ENCODE measurements at places on chromosomes 16 and 17. TPM values are rescaled to one million over a fixed set of nuclear protein-coding genes. Genes with fewer than 3 reads are reported as not detected.
A peak's percentile ranks its signal among the peaks of the same experiment; 100 is the strongest.

The SEPTIN1 gene
- total RNA-seq: 0.26 TPM

The MLKL gene
- 16.8 TPM for total RNA-seq

The MYH3 gene
- 1.6 TPM for total RNA-seq

The TOX3 gene
- 5.2 TPM for total RNA-seq

- H3K27me3 ChIP-seq: no peaks in the 10 kb centered on the region
- no peak for DNase-seq
- no peak overlapping the region for H3K27ac ChIP-seq
- H3K4me1 ChIP-seq: peaks cover 33% of the 10 kb centered on the region
- H3K36me3 ChIP-seq: no peaks in the 10 kb centered on the region
Measured at GRCh38 chr17:77435272-77436057, 294.7 kb downstream of the SEC14L1 start.

- H3K27me3 ChIP-seq: no peaks in the 10 kb centered on the region
- H3K27ac ChIP-seq: no peak overlapping the region
- H3K4me3 ChIP-seq: no peak overlapping the region
- H3K36me3 ChIP-seq: no peaks in the 10 kb centered on the region
- no peaks in the 10 kb centered on the region for H3K4me1 ChIP-seq
Measured at GRCh38 chr17:22202702-22203101, 510.4 kb downstream of the KCNJ18 start.

GRCh38 chr17:59830846-59831486, 61.8 kb downstream of the TUBD1 start:
- H3K27ac ChIP-seq: peak overlapping the region; percentile 85
- no peak overlapping the region for H3K4me3 ChIP-seq
- H3K27me3 ChIP-seq: no peaks in the 10 kb centered on the region
- DNase-seq: no peak

All from body of pancreas (tissue), 4 donors.